Activated CD8-positive, alpha-beta memory T cell treated with anti-CD3 and anti-CD28 coated beads, Interleukin-2, amount 10 ng/mL, durations not matched to agents 7 days and 5 days (primary cell): ENCODE measurements at places on chromosomes 5 and 9.

GRCh38 chr5:149060325-149060724 is 2.5 kb downstream of the SH3TC2 start:
- no peak for DNase-seq

- no peak for DNase-seq
Observed at GRCh38 chr9:100397529-100398266, 29.2 kb upstream of the MSANTD3 start.

GRCh38 chr5:124134941-124135340 is 611.5 kb downstream of the ZNF608 start:
- no peak for DNase-seq

GRCh38 chr9:125887172-125887571 is 140.0 kb downstream of the PBX3 start:
- no peak for DNase-seq

GRCh38 chr9:134063088-134063570 is 4.7 kb downstream of the BRD3 start:
- no peak for DNase-seq

DNA sequence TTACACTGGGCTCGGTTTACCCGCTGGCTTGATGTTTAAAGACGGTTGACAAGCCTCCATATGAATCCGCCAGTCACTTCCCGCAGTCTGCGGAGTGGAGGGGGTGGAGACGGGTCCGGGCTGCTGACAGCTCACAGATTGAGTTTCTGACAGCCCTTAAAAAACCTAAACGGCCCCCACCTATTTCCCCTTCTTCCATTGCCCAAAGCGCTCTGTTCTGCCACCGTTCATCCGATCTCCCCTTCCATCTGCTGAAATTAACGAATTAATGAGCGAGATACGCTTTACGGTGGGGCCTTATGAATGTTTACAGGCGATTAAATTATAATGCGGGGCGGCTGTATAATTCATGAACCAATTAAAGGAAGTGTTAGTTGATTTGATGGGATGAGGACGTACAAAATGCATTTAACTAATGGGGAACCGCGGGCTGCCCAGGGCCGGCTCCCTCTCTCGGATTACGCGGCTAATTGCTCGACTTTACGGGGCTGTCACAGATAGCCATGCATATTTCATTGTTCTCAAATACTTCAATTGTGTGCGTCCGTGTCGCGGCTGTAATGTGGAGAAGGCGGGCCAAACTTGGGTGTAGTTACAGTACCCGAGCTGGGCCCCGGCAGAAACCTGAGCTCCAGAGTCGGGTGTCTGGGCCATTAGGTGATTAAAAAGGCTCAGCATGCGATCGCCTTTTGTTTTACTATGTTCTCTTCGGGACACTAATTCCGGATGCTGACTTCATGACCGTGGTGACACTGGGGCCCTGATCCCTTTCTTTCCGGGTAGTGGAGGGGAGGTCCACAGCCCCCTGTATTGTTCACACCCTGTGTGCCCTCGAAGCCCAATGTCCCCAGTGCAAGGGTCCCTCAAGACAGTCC is 74.9 kb downstream of the GTF3C4 start:
- no peak for DNase-seq

DNA sequence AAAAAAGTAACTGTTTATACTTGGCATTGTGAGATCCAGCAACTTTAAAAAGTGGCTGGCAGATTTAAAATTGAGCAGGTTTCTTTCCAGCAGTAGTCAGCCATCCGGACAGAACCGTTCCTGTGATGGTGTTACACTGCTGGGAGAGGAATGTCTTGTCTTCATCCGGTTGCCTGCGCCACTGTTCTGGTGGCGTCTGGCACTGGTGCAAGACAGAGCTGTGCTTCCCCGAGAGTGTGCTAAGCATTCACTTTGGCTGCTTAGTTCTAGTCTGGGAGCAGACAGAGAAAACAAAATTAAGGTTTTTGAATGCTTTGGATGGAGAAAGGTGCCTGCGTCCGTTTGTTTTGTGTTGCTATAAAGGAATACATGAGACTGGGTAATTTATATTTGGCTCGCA is 35.5 kb upstream of the CREBRF start:
- DNase-seq = no peak

DNA sequence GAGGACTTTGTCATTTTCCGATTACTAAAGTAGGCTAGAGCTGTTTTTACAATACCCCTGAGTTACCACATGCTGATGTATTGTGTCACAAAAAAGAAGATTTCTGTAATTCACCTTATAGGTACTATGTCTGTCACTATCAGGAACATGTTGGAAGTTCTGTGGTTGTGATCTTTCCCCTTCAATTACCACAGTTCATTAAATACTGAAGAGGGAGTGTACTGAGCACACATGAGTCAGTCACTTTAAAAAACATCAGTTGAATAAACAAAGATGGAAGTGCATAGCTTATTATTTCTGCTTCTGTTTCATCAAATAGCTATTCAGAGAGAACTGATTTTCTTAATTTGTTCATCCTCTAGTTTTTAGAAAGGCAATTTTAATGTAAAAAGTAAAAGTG is 31.7 kb downstream of the AP3S1 start:
- DNase-seq = no peak

GRCh38 chr9:17623965-17624364 is 45.1 kb downstream of the SH3GL2 start:
- DNase-seq = no peak

DNA sequence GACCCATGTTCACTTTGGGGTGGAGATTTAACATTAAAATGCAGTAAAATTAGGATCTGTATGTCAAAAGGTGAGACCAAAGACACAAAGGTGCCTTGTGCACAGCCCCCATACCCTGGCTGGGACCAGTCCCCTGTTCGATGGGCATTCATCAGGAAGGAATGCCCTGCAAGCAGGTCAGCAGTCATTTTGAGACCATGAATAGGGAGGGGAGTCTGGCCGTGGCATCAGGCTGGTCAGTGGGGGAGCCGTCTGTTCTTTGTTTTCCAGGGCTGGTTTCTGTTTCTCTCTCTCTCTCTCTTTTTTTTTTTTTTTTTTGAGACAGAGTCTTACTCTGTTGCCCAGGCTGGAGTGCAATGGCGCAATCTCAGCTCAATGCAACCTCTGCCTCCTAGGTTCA is 68.9 kb upstream of the GOLM1 start:
- no peak for DNase-seq
